Fibroblast of skin of abdomen (primary cell): ENCODE measurements at places on chromosomes 1 and 21.
A peak's percentile ranks its signal among the peaks of the same experiment; 100 is the strongest.

- DNase-seq = no peak
These were observed 115.5 kb downstream of the RERE start for GRCh38 chr1:8701794-8702471.

DNA sequence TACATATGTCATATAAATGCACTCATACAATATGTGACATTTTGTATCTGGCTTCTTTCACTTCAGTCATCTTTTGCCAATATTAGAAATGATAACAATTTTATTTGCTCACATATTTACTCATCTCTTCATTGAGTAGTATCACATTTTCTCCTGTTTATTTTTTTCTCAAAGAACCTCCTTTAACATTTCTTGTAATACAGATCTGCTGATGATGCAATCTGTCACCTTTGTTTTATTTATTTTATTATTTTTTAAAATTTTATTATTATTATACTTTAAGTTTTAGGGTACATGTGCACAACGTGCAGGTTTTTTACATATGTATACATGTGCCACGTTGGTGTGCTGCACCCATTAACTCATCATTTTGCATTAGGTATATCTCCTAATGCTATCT is 15.8 kb upstream of the TSHB start:
- DNase-seq = no peak

- DNase-seq = no peak
These were observed 15.8 kb upstream of the CCDC190 start for GRCh38 chr1:162876751-162877150.

- DNase-seq = peak; percentile 11
These were observed 76.6 kb downstream of the NR5A2 start for GRCh38 chr1:200103966-200104583.

DNA sequence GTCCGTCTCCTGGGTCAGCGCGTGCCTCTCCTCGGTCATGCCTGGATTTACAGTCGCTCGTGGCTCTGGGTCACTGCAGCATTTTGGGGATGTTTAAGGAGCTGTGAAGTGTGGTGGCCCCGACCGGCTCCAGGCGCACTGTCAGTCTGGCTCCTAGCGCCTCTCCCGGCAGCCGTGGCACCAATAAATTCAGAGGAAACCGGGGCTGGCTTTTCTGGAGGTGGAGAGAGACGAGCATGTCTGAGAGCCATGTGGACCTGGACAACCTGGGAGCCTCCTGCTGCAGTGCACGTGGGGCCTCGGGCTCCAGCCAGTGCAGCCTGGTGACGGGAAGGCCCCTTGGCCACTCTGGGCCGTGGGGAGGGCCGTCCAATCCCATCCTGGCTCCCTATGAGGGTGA is 17.1 kb downstream of the PLCH2 start:
- no peak for DNase-seq

DNA sequence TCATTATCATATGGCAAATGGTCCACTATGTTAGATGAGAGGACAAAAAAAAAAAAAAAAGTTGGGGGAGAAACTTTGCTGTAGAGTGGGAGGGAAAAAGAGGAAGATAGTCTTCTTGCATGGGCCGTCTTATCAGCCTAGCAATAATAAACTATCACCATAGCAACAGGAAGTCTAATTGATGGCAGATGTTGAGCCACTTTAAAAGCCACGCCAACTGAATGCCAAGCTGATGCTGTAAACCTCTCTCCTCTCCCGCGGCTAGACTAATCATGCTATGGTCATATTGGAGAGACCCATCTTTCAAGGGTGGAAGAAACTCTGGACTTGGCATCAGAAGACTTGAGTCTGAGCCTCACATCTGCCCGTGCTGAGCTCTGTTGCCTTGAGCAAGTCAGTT is 122.2 kb upstream of the HOOK1 start:
- DNase-seq = peak; percentile 96

- DNase-seq = no peak
These were observed 35.6 kb downstream of the PTPN14 start for GRCh38 chr1:214515544-214516433.

DNA sequence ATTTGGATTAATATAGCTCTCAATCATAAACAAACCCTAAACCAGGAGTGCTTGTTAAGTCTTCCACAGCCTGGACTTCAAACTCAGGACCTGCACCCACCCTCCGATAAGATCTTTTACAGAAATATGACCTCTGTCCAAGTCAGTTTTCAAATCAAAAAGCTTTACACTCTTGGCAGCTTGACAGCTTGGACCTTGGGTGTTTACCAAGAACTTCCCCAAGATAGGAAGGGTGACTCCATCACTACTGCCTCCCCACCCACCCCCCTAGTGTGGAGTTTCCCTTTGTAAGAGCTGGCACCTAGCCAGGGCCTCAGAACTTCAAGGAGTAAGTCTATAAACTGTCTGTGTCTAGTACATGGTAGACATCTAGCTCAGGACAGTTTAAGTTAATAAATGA is 9.6 kb downstream of the BCAR3 start:
- DNase-seq = peak; percentile 76

DNA sequence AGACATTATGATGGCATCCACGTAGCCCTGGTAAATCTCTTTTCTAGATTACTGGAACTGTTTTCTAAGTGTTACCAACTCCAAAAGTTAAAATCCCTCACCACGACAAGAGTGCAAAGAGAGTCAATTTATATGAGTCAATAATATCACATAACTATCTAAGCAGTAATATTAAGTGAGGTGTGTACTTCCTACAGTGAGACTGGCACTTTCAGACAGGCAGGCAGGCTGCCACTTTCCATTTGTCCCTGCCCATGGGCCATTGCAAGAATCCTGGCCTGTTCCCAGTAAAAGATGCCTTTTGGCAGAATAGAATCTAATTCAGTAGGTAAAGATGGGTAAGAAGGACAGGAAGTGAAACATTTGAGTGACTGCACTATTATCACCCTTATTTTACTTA is 355.6 kb downstream of the PTBP2 start:
- DNase-seq = no peak

- DNase-seq = no peak
These were observed 439.0 kb upstream of the PLXNA2 start for GRCh38 chr1:208683141-208683540.

DNA sequence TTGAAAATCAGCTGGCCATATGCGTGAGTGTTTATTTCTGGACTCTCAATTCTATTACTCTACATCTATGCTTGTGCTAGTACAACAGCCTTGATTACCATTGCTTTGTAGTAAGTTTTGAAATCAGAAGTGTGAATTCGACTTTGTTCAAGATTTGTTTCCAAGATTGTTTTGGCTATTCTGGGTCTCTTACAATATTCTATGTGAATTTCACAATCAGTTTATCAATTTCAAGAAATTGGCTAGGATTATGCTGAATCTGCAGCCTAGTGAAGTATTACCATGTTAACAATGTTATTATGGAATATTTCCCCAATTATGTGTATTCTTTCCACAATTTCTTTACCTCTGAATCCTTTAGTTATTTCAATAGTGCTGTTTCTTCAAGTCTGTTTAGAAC is 19.5 kb downstream of the SFPQ start:
- DNase-seq = no peak

DNA sequence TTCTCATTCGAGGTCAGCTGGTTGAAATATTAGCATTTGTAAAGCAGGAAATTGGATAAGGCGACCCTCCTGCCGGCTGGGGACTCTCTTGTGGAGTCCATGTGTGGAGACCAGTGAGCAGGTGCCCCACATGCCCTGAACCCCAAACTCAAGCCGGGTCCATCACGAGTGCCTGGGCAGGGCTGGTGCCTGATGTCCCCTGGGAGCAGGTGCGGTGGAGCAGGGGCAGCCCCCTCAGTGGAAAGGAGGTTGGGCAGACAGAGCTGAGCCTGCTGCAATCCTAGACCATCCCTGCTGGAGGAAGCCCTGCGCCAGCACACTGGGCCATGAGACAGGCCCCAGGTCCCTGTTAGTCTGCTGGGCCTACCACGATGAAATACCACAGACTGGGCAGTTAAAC is 395.6 kb downstream of the NPHP4 start:
- DNase-seq = no peak

DNA sequence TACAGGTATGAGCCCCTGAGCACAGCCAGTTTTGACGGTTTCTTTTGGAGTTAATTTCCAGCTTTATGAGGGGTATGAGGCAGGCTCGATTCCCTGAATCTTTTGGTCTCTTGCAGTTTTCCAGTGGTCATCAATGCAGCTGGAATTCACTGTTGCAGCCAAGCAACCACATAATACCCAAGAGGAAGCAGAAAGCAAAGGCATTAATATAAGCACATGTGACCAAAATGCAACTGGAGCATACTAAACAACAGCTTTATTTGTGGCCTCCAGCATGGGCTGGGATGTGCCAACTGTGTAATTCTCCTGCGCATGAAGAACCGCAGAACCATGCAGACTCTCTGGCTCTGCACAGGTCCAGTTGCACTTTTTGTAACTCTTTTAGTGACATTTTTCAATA is 33.0 kb downstream of the DSCAM start:
- no peak for DNase-seq

GRCh38 chr1:28282426-28283407 is 23.4 kb downstream of the SESN2 start:
- DNase-seq = no peak

DNA sequence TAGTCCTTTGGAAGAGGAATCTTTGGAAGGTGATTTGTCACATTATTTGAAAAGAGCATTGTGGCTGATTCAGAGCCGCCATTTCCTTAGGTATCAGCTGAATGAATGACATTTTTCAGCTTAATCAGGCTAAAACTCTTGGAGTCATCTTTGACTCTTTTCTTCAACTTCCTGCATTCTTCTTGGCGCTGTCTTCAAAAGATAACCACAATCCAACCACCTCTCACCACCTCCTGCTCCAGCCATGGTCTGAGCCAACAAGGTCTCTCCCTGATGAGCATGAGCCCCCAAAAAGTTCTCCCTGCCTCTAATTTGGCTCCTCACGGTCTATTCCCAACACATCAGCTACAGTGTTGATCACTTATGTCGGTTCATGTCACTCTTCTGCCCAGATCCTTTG is 297.6 kb upstream of the RUNX1 start:
- no peak for DNase-seq

DNA sequence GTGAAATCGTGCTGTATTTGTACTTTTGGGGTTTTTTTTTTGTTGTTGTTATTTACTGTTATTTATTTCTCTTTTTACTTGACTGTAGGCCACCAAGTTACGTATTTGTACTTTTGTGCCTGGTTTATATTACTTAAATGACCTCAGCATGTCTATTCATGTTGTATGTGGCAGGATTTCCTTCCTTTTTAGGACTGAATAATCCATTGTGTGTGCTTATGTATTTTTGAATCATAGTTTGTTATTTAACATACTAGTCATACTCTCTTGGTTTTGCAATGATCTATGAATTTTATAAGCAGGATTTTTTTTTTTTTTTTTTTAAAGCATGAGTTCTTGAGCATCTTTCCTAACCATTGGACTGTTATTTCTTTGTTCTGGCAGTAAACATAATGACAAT is 51.2 kb downstream of the RNF2 start:
- peak; percentile 2 for DNase-seq

- no peak for DNase-seq
These were observed at the start of gene AGPAT3 for GRCh38 chr21:43864962-43865539. Gene AGPAT3 (plus strand): TSS chr21:43865223. CDS start chr21:43959682, 94,459 bp downstream.

DNA sequence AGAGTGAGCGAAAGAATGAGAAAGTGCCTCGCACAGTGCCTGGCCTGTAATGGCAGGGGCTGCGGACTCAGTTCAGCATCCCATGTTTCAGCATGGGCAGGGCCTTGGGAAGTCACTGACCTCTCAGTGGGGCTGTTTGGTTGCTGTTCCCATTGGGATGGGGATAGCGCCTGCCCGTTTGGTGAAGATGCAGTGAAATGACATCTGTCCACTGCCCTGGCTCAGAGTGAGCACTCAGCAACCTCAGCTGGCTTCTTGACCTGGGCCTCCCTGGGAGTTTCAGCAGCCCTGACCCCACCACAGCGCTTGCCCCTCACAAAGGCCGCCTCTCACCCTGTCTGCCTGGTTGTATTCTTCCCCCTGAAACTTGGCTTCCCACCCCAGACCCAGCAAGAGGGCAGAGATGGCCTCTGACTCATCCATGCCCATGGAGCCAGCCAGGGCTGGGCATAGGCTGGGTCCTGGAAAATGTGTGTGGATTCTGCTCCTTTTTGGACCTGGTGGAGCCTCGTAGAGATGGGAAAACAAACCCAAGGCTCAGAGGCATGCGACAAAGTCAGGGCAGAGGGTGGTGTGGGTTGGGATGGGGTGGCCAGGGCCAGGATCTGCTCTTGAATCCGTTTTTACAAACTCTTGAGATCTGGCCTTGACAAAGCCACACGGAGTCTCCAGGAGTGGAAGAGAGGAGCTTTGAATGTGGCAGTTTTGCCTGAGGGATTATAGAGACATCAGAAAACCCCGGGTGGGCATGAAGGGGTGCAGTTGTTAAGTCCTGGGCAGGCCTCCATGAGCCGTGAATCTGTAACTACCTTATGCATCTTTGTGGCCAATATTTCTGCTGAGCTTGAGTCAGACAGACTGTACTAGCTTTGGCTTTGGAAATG is 1.2 kb downstream of the XKR8 start:
- DNase-seq = no peak

- no peak for DNase-seq
These were observed 124.7 kb upstream of the KIAA0040 start for GRCh38 chr1:175317309-175317708.

DNA sequence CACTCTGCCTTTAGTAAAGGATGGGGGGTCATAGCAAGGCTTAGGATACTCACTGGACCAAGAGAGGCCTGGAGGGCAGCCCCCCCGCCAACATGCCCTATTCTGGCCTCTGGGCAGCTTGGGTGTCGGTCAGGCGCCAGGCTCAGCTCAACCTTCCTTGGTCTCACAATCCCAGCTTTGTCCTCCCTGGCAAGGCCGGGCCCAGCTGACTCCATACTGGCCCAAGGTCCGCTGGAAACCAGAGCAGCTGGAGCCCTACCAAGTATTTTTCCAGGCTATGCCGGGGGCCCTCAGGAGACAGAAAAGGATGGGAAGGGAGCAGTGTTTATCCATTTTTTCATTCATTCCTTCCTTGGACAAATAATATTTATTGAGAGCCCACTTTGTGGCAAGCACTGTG is 6.2 kb downstream of the FBXO2 start:
- DNase-seq = no peak

GRCh38 chr1:196466654-196467053 is 141.6 kb downstream of the KCNT2 start:
- DNase-seq = peak; percentile 82

- no peak for DNase-seq
These were observed 46.2 kb downstream of the SYT2 start for GRCh38 chr1:202664083-202664482.

- DNase-seq = no peak
These were observed 58.9 kb downstream of the DDAH1 start for GRCh38 chr1:85406081-85406480.

GRCh38 chr21:33113131-33113530 is 43.2 kb downstream of the OLIG1 start:
- no peak for DNase-seq

DNA sequence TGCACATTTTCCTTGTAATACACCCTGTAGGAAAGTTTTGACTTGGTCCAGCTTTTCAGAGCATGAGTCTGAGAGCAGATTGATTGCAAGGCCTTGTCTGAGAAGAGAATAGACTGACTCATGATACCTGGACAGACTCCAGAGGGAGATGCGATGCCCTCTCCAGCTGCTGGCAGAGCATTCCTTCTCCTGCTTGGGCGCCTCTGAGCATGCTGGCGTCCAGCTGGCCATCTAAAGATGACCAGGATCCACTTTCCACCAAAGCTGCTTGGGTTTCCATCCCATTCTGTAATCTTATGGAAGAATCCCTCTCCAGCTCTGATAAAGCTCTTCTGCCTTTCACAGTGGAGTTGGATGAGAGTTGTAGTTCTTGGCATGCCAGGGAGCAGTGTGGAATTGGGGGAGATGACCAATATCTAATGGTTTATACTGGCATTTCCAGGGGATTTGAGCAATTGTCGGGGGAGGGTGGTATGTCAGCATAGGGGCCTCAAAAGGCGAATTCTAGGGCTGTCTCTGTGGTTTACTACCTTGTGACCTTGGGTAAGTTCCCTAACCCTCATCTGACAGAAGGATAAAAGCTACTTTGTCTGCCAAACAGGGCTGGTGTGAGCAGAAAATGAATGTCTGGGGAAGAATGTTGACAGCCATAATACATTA is 19.5 kb downstream of the SZRD1 start:
- DNase-seq = peak; percentile 61
